ENCODE measurements at places on chromosomes 5 and 9.

- DNase-seq: no peak
These were observed 164.0 kb downstream of the RFX3 start for GRCh38 chr9:3361689-3362392.

- DNase-seq: no peak
These were observed 303.4 kb upstream of the ATP10B start for GRCh38 chr5:161155451-161155850.

GRCh38 chr5:22076586-22076985, 776.6 kb downstream of the CDH12 start:
- DNase-seq: no peak

GRCh38 chr9:92965061-92965758, 17.9 kb downstream of the FGD3 start:
- peak; percentile 38 for DNase-seq

- DNase-seq: no peak
These were observed 27.6 kb upstream of the CDKN2AIPNL start for GRCh38 chr5:134439210-134439654.

- no peak for DNase-seq
These were observed 155.3 kb downstream of the COL23A1 start for GRCh38 chr5:178434851-178435250.

GRCh38 chr5:23013395-23013998, 160.4 kb upstream of the CDH12 start:
- no peak for DNase-seq

GRCh38 chr5:134649163-134649835, 714 bp downstream of the SEC24A start:
- DNase-seq: peak; percentile 19

GRCh38 chr5:151244206-151244605, 8.8 kb upstream of the GM2A start:
- no peak for DNase-seq

DNA sequence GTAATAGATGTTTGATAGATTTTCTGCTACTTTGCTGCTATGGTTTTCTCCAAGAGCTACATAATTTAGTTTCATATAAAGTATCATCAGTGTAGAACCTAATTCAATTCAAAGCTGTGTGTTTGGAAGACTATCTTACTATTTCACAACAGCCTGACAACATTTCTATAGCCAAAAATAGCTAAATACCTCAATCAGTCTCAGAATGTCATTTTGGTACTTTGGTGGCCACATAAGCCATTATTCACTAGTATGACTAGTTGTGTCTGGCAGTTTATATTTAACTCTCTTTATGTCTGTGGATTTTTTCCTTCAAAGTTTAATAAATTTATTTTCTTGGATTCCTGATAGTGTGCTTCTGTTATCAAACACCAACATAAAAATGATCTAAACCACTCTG, 35.1 kb upstream of the CCDC152 start:
- no peak for DNase-seq

GRCh38 chr9:76521244-76521681, 62.3 kb downstream of the GCNT1 start:
- DNase-seq: no peak

- no peak for DNase-seq
These were observed 219.7 kb downstream of the ZSWIM6 start for GRCh38 chr5:61551637-61552313.

DNA sequence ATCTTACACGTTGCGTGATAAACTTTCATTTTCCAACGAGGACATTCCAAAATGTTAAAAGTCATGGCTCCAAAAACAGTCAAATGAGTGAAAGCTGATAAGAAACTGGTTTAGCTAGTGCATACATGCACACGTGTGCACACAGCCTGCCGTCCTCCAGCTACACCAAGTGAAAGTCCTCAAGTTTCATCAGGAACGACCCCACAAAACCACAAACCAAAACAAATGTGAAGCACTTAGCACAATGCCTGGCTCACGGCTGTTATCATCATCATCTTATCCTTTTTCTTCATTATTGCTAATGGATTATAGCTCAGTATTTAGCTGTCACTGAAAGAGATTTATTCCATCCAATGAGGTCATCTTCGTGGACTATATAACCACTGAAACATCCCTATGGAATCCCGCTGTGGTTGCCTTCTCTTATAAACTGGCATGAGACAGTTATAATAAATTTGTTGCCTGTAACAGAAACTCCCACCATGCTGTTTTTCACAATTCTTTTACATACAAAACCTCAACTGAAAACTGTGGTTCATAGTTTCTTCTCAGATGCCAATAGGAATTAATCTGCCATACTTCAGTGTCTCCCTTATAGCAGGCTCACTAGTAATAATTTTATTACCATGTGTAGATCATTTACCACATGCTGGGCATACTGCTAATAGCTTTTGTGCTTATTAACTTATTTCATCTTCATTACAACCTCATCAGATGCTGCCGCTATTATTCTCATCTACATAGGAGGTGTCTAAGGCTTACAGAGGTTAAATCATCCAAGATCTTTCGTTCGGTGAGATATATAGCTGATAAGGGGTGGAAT, 56.1 kb downstream of the SAXO1 start:
- DNase-seq: no peak

- DNase-seq: no peak
These were observed 27.4 kb upstream of the TXN start for GRCh38 chr9:110283751-110284150.

DNA sequence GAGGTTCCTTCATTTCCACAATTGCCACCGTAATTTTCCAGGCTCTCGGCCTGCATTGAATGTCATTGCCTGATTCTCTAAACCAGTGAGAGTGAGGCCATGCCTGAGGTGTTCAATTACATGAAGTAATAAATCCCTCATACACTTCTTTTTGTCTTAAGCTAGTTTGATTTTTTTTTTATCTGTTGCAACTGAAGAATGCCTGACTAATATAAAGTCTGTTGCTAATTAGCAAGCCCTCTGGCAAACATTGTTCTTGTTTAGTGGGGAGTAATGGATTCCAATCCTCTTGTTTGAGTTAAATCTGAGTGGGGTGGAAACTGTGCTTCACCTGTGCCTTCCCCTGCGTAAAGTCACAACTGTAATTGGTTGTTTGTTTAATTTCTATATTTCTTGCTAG, 338.1 kb upstream of the ATP10B start:
- DNase-seq: no peak

- no peak for DNase-seq
These were observed 45.1 kb upstream of the ROR2 start for GRCh38 chr9:91995000-91995655.

DNA sequence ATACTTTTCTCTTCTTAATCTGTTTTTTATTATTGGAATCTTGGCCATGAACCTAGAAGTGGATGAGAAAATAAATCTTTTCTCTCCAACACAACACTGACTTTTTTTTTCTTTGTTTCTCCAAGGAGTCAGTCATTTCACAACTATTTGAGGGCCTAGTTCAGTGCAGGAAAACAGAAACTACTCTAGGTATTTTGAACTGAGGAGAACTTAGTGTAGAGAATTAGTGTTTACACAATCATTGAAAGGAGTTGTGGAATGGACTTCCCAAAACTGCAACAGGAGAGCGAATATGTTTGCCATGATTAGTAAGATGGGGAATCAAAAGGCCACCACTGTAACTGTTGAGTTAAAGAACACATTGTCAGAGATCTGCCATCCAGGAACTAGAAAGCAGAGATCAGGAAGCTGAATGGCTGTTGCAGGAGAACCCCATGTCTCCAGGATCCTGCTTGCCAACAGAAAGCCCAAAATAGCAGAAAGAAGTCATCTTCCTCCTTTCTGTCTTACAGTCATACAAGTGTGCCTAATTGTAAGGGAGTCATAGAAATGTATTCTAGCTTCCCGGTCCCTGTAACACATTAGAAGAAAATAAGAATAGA, 20.3 kb upstream of the PCDH1 start:
- DNase-seq: no peak

GRCh38 chr5:957748-958485, 50.7 kb upstream of the NKD2 start:
- no peak for DNase-seq

DNA sequence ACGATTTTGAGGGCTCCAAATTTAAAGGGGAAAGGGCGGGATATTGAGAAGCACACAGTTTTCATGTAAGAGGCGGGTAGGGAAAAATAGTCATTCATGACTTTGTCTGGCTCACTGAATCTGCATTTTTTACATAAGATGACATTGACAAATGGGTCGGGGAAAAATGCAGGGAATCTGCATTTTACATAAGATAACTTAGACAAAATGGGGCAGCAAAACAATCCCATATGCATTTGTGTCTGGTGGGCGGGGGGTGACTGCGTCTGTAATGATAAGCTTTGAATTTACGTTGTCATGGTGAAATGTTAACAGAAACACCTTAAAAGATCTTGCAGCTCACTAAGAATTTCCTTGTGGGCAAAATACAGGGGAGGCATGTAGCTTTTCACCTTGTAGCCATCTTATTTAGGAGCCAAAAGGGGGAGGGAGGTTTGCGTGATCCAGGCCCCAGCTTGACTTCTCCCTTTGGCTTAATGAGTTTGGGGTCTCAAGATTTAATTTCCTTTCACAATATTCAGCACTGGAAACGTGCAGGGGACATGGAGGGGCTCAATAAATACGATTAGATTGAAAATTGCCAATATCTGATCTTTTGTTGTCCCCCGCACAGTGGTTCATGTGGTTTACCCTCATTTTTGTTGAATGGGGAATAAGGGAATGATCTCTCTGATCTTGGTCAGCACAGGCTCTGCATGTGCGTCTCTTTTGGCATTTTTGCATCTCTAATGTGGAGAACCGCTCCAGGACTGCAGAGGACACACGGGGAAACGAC, 41.1 kb upstream of the GADD45G start:
- DNase-seq: no peak

- DNase-seq: peak; percentile 11
These were observed 2.4 kb downstream of the DCAF12 start for GRCh38 chr9:34124099-34124498.

GRCh38 chr5:135190416-135191083, 156.5 kb upstream of the PITX1 start:
- DNase-seq: no peak

GRCh38 chr5:13540168-13540750, 404.2 kb downstream of the DNAH5 start:
- DNase-seq: no peak

DNA sequence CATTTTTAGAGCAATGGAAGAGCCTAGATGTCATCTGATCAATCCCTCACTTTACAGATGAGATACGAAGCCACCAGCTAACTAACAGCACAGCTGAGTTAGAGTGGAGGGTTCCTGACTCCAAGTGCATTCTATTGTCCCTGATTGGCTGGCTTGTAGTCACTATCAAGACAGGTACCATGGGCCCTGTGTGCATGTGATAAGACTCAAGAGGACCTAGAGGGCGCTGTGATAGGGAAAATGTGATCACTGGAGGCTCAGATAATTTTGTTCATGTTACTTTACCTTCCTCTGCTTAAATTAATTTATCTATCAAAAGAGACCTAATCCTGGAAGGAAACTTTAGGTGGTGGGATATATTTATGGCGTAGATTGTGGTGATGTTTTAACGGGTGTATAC, 19.5 kb upstream of the SNAPC3 start:
- DNase-seq: peak; percentile 23

GRCh38 chr9:94650949-94651348, 11.6 kb upstream of the FBP1 start:
- no peak for DNase-seq

- DNase-seq: no peak
These were observed 589.4 kb downstream of the NR2F1-AS1 start for GRCh38 chr5:92991581-92992067.

- DNase-seq: no peak
These were observed 18.6 kb upstream of the SPATA31D1 start for GRCh38 chr9:81969971-81970370.

DNA sequence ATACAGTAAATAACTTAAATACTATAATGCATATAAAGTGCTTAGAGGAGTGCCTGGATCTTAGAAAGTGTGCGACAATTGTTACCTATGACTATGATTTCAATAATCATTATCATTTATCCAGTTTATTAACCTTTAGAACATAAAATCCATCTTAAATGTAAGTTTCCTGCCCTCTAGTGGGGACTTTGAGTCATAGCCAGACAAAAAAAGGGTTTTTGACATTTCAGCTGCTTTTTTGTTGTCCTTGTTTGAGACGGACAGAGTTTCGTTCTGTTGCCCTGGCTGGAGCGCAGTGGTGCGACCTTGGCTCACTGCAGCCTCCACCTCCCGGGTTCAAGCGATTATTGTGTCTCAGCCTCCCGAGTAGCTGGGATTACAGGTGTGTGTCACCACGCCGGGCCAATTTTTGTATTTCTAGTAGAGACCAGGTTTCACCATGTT, 9.7 kb upstream of the C9orf152 start:
- peak; percentile 23 for DNase-seq

- DNase-seq: no peak
These were observed 451.2 kb upstream of the TLE4 start for GRCh38 chr9:79120533-79120932.

DNA sequence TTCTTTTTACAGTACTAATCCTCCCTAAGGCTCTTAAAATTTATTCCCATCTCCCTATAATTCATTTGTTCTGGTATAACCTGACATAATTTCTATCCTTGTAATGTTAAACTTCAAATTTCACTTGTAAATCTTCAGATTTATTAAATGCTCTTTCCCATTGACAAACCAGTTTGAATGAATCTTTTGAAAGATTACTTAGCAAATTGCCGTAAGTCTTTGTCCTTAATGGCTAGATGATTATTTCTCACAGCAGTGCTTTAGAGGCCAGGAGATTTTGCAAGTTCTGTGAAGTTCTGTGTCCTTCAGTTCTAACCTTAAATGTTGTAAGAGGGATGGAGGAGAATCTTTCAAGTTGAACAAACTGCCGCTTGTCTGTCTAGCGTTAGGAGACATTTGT, 4.2 kb downstream of the SLC44A1 start:
- DNase-seq: no peak

DNA sequence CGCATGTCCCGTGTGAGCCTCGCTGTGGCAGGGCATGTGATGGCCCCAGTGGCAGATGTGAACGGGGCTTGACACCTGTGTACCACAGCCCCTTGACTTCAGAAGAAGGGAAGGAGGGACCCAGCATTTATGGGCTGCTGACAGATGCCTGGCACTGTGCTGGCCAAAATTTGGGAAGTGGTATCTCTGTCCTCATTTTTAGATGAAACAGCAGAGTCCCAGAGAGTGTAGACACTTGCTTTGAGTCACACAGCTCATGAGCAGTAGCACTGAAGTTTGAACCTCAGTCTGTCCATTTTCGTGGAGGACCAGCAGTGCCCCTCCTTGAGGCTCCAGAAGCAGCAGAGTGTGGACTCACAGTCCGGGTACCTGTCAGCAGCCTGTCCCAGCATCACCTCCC, 16.5 kb downstream of the NEK6 start:
- no peak for DNase-seq

- no peak for DNase-seq
These were observed 261.9 kb downstream of the SYK start for GRCh38 chr9:91063471-91063870.

DNA sequence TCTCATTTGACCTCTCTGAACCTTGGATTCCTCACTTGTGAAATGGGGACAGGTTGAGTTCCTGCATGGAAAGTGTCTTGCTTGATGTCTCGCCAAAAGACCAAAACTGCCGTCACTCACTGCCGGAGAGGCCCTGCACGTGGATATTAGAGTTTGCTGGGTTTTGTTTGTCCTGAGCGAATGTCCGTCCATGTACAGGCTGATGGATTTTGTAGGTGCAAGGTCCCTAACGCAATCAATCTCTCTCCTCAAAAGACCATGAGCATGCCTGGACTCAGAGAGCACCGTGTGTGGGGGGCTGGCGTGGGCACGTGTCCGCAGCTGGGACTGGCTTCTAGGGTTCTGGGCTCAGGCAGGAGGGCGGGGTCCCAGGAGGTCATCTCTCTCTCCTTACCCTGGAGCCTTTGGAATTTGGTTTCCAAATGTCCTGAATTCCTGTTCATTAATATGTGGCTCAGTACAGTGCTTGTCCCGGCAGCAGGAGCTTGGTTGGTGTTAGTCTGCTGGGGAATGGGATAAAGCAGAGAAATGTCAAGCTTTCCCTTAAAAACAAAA, 146.0 kb upstream of the IER5L start:
- DNase-seq: no peak

Data from CD4-positive, alpha-beta T cell treated with Interleukin-1 beta for 1 hour (primary cell).